ENCODE measurements at places on chromosomes 11 and 22. TPM values are rescaled to one million over a fixed set of nuclear protein-coding genes. Genes with fewer than 3 reads are reported as not detected.
A peak's percentile ranks its signal among the peaks of the same experiment; 100 is the strongest.

DNA sequence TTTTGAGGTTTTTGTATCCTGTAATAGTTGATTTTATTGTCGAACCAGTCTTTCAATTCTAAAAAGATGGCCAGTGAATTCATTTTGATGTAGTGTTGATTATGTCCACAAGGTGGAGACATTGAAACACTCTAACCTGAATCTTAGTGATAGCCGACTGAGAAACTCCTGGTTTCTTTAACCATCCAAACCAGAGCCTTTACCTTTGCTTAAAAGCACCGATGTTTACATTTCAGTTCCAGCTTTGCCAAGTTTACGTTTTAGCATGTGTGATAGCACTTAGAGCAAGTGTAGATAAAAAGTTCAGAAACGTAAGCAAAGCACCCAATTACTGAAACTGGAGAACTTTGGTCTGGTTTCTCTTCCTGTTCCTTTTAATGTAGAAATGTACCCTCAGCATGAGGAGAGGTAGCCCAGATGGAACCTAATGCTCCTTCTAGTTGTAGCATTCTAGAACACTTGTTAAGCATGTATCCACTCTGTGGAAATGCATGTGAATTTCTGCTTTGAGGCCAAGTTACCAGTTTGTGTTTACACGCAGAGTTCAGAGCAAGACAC lies 208.6 kb downstream of the DBX1 start:
- DNase-seq = peak; percentile 58

DNA sequence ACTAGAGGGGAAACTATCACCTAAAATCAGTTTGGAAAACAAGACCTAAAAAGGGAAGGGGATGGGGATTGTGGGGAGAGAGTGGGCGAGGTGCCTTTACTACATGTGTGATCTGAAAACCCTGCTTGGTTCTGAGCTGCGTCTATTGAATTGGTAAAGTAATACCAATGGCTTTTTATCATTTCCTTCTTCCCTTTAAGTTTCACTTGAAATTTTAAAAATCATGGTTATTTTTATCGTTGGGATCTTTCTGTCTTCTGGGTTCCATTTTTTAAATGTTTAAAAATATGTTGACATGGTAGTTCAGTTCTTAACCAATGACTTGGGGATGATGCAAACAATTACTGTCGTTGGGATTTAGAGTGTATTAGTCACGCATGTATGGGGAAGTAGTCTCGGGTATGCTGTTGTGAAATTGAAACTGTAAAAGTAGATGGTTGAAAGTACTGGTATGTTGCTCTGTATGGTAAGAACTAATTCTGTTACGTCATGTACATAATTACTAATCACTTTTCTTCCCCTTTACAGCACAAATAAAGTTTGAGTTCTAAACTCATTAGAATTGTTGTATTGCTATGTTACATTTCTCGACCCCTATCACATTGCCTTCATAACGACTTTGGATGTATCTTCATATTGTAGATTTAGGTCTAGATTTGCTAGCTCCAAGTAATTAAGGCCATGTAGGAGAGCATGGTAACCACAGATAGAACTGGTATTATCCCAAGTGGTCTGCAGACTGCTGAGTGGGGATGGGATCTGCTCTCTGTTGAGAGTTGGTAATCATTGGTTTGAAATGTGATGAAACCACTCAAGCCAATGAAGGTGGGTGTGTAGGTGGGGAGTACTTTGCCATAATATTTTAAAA lies 3.6 kb downstream of the NEAT1 start:
- DNase-seq = peak; percentile 80

- DNase-seq = no peak
These were observed at the start of gene ROBO4 for GRCh38 chr11:124897674-124898262. Gene ROBO4 (minus strand): TSS chr11:124897865. CDS start chr11:124897795, 70 bp downstream.

GRCh38 chr11:60939855-60940254 lies 12.1 kb downstream of the SLC15A3 start:
- DNase-seq = no peak

DNA sequence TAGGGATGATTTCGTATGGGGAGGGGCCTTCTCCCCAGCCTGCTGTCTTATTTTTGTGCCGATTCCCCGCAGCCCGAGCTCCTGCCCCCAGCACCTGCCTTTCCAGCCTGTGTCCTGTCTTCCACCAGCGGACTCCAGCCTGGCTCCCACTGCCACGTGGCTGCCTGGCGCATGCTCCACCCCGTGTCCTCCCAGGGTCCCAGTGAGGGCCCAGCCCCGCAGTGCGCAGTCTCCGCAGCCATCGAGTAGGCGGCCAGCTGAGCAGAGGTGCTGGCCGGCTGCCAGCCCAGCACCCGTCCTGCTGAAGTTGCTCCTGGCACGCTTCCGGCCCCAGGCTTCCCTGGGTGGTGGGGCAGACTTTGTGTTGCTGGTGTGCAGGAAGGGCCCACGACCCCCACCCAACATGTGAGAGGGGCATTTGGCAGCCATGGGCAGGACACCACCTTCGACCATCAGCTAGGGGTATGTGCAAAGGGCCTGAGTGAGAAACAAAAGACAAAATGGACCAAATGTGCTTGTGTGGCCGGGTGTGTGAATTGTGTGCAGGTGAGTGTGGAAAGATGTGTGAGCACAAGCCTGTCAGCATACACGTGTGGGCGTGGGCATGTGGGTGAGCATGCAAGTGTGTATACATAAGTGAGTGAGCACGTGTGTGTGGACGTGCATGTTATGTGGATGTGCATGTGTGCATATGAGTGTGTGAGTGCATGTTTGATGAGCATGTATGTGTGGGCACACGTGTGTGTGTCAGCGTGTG lies 55.9 kb downstream of the RTN4R start:
- DNase-seq = no peak

DNA sequence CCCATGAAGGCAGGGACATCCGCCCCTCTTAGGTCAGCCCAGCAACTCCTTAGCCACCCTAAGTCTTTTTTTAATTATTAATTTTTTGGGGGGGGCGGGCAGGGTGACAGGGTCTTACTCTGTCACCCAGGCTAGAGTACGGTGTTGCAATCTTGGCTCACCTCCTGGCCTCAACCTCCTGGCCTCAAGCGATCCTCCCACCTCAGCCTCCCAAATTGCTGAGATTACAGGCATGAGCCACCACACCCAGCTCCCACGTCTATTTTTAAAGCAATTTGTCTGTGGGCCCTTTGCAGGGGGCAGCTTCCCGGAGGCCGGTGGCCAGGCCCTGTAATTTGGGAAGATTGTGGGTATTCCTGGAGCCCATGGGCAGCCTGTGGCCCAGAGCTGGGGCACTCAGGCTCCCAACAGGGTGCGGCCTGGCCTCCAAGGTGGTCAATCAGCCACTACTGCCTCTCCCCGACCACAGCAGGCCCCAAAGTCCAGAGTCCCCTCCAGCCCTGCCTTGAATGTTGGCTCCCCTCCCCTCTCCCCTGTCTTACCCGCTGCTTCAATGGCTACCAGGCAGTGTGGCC lies 27.2 kb downstream of the CREB3L1 start:
- no peak for DNase-seq

- peak; percentile 98 for DNase-seq
These were observed 100.5 kb downstream of the ZBTB16 start for GRCh38 chr11:114159802-114160632.

- no peak for DNase-seq
These were observed 98.6 kb downstream of the TTC28 start for GRCh38 chr22:28581016-28581415.

DNA sequence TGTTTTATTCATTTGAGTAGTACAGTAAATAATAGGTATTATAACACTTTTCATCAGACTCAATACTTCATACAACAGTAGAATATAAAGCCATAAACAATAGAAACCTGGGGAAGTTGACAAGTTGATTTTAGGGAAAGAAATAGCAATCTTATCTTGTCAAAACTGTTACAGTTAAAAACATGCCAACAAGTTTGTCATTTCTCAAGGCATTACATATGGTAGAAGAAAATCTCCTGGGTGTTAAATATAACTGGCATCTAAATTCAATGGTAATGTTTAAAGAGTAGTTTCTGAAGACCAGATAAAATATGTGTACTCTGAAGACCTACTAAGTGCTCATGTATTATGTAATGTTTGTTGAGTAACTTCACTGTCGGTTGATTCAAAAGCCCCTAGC lies 75.1 kb downstream of the LRRC4C start:
- DNase-seq = no peak

DNA sequence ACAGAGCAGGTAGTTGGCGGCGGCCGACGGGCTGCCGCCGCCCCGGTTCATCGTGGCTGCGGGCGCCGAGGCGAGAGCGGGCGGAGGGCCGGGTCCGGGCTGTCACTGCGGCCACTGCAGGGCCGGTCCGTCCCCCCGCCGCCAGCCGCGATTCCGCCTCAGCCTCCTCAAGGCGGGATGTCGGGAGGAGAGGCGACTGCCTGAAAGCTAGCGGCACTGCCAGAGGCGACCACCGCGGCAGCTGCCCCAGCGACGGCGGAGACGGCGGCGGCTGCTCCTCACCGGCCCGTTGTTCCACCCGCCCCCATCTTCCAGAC lies 234 bp downstream of the SESN3 start:
- no peak for DNase-seq

GRCh38 chr11:132161403-132162078 lies 791.1 kb downstream of the NTM start:
- DNase-seq = no peak

DNA sequence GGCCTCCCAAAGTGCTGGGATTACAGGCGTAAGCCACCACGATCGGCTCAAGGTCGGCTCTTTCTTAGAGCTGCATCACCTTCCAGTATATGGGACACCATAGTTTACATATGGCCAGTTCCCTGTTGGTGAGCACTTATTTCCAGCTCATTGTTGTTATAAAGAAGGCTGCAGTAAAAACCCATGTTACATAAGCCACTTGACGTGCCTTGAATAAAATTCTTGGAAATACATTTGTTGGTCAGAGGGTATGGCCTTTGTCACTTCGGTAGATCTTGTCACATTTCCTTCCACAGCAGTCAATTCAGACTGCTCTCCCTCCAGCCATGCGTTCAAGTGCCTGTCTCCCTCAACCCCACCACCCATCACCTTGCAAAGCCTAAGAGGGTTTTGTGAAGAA lies 92.9 kb downstream of the PRR5L start:
- DNase-seq = no peak

- peak; percentile 77 for DNase-seq
These were observed 257.8 kb upstream of the SYN3 start for GRCh38 chr22:33315954-33316353.

DNA sequence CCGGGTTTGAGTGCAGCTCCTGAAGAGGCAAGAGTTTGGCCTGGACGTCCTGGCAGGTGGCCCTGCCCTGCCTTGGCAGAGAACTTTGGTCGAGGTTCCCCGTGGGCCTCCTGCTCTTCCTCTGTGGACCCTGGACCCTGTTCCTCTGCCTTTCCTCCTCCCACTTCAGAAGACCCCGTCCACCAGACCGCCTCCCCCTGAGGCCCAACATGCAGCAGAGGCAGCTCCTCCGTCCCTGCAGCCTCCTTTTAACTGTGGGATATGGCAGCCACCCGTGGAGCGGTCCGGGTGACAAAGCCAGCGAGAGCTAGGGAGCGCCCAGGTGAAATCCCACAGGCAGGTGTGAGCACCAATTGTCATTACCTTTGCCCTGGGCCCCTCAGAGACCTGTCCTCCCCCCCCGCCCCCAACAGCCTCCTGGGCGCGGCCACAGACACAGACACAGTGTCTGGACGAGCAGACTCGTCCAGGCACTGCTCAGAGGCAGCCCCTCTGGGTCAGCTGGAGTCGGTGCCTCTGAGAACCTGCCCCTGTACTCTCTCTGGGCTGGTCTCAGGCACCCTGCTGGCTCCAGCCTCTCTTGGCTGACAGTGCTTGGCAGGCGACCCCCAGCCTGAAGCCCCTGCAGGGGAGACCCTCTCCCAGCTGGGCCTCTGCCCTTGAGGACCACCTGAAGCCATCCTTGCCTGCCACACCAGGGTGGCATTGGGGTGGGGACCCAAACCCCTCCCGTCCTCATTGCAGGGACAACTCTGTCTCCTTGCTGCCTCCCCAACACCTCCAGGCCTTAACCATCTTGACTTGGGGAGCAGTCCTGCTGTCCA lies 4.1 kb upstream of the PTDSS2 start:
- DNase-seq = no peak

POLR2L gene
- 88.3 TPM for total RNA-seq

LAYN gene
- total RNA-seq = not detected

MMP8 gene
- not detected for total RNA-seq

TIMM8B gene
- 41.3 TPM for total RNA-seq

ALDH3B2 gene
- 8.3 TPM for total RNA-seq

MS4A2 gene
- not detected for total RNA-seq

OR2AT4 gene
- total RNA-seq = not detected

FAM180B gene
- total RNA-seq = 0.26 TPM

ANKRD42 gene
- total RNA-seq = 2.5 TPM

Measured in OCI-LY7 (cell line).